ENCODE measurements at places on chromosomes 16 and 17. TPM values are rescaled to one million over a fixed set of nuclear protein-coding genes. Genes with fewer than 3 reads are reported as not detected.

- DNase-seq, result no peak
Measured at GRCh38 chr16:66908116-66908515, 10.6 kb downstream of the CDH16 start.

GRCh38 chr17:46141645-46142044 is 51.6 kb downstream of the KANSL1 start:
- no peak for DNase-seq

- DNase-seq, result no peak
Measured at GRCh38 chr17:75774991-75775668, 9.5 kb upstream of the UNK start.

The HSD17B2 gene
- total RNA-seq, result 82.7 TPM

GRCh38 chr17:81334987-81335772 is 40.1 kb upstream of the SLC38A10 start:
- DNase-seq, result no peak

DNA sequence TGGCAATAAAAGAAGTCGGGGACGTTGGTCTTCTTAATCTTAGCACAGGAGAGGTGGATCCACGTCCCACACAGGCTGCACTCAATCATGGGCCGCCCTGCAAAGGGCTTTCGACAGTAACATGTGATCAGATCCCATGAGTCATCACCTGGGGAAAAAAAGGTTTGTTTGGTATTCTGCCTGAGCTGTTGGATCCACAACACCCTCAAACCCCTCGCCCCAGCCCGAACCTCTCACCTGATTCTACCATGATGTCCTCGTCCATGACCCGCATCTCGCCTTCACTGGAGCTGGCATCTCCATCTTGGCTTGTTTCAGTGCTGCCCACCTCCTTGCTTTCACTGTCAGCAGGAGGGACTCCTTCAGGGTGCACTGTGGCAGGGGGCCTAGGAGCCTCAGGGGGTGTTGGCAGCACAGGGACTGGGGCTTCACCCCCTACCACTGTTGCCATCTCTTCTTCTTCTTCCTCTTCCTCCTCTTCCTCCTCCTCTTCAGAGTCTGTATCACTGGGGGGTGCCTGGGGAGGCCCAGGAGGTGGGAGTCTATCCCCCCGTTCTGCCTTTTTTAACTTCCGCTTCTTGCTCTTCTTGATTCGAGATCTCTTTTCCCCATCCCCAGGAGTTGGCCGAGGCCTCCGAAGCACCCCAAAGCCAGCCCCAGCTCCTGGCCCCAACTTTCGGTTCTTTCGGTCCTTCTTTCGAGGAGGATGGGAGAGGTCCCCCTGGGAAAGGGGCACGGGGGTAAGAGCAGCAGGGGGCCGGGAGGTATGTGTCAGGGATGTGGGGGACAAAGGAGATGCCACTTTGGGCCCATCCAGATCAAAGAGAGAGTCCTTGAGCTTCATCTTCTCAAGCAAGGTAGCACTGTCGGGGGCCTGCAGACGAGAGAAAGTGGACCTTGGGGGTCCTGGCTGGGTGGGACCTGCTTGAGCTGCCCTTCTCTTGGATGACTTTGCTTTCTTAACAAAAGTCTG is 1.7 kb upstream of the DVL2 start:
- DNase-seq, result no peak

- DNase-seq, result no peak
Measured at GRCh38 chr17:56121191-56122051, 31.9 kb upstream of the ANKFN1 start.

The TEX19 gene
- not detected for total RNA-seq

All from left lobe of liver (tissue), 2 donors.